ENCODE measurements at places on chromosomes 12 and 14. TPM values are rescaled to one million over a fixed set of nuclear protein-coding genes. Genes with fewer than 3 reads are reported as not detected.

The AMDHD1 gene
- total RNA-seq, result 0.71 TPM

DNA sequence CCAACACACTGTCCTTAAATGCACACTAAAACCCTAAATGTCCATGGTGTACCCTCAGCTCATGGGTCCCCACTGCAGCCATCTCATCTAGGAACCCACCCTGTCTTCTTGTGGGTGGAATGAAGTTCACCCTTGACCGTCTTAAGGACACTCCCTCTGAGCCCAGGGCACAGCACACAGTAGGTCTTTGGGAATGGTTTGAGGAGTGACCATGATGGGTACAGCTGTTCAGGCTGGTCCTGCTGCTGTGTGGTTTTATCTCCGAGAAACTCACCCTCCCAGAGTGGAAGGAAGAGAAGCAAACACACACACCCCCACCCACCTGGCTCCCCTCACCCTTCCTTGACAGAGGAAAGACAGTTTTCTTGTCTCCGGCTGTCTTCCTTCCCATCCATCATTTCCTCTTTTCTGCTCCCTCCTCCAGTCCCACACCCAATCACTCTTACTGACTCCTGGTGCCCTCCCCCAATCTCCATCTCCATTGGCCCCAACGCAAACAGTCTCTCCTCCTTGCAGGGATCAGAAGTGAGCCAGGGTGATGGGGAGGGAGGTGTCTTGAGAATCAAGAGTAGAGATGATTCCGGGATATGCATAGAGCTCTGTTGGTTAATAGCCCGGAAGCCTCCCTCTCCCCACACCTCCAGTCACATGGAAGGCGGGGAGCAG lies 105.9 kb upstream of the LHX5 start:
- DNase-seq, result no peak
- H3K4me3 ChIP-seq, result no peak overlapping the region
- no peaks in the 10 kb centered on the region for H3K4me1 ChIP-seq
- peaks cover 46% of the 10 kb centered on the region for H3K27me3 ChIP-seq
- no peak overlapping the region for H3K27ac ChIP-seq

GRCh38 chr12:1702713-1703112 lies 11.8 kb downstream of the ADIPOR2 start:
- no peak overlapping the region for H3K27ac ChIP-seq
- H3K4me1 ChIP-seq, result no peaks in the 10 kb centered on the region
- H3K36me3 ChIP-seq, result no peaks in the 10 kb centered on the region
- H3K27me3 ChIP-seq, result no peaks in the 10 kb centered on the region
- DNase-seq, result no peak
- no peak overlapping the region for H3K4me3 ChIP-seq

The SLC4A8 gene
- 0.16 TPM for total RNA-seq

GRCh38 chr14:61690982-61691381 lies 4.3 kb upstream of the HIF1A start:
- peaks cover 6% of the 10 kb centered on the region for H3K4me1 ChIP-seq
- no peaks in the 10 kb centered on the region for H3K36me3 ChIP-seq
- DNase-seq, result no peak
- no peak overlapping the region for H3K4me3 ChIP-seq

DNA sequence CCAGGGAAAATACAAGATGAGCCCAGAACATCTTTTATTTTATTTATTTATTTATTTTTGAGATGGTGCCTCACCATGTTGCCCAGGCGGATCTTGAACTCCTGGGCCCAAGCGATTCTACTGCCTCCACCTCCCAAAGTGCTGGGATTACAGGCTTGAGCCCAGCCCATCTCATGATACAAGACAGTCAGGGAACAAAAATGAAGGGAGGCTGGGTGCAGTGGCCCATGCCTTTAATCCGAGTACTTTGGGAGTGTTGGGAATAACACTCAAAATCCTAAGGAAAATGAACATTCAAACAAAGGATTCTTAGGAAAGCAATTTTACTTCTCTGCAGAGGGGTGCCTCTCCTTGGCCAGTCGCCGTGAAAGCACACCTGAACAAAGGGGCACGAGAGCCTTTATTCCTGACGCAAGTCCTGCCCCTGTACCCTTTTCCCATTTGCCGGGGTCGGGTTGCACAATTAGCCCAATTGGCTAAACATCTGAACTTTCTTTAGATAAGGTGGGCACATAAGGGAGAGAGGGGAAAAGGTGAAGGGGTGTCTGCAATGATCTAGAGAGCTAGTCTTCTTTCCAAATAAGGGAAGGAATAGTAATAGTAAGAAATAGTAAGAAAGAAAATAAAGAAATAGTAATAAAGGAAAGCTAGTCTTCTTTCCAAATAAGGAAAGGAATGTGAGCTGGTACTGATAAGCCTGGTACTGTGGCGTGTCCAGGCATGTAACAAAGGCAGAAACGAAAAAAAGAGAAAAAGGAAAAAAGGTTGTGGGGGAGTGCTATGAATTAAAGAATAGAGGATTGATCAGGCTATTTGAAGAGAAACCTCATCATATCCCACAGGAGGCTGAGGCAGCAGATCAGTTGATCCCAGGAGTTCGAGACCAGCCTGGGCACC lies 13.4 kb downstream of the NCAPD2 start:
- H3K36me3 ChIP-seq, result peaks cover 5% of the 10 kb centered on the region
- no peaks in the 10 kb centered on the region for H3K4me1 ChIP-seq
- H3K27me3 ChIP-seq, result no peaks in the 10 kb centered on the region
- no peak overlapping the region for H3K4me3 ChIP-seq

The CCDC91 gene
- 67.1 TPM for total RNA-seq

DNA sequence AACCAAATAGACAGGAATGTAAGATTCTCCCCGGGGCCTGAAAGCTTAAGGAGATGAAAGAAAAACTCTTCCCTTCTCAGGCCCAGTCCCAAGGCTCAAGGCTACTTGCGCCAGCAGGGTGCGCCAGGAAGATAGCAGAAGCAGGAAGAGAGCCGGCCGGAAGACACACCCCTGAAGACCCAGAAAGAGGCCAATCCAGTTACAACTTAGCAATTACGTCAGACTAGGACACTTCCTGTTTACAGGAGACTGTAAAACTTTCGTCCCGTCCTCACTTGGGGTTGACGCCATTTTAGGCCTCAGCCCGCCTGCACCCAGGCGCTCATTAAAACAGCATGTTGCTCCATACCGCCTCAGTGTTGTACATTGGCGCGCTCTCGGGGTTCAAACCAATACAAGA lies 9.4 kb downstream of the COX16 start:
- H3K36me3 ChIP-seq, result peaks cover 8% of the 10 kb centered on the region
- peaks cover 6% of the 10 kb centered on the region for H3K4me1 ChIP-seq
- H3K4me3 ChIP-seq, result no peak overlapping the region
- no peaks in the 10 kb centered on the region for H3K27me3 ChIP-seq
- no peak for DNase-seq

GRCh38 chr14:66249544-66249943 lies 236.6 kb upstream of the CCDC196 start:
- DNase-seq, result no peak
- H3K4me1 ChIP-seq, result no peaks in the 10 kb centered on the region
- no peak overlapping the region for H3K27ac ChIP-seq
- H3K36me3 ChIP-seq, result no peaks in the 10 kb centered on the region
- H3K27me3 ChIP-seq, result no peaks in the 10 kb centered on the region

- no peak overlapping the region for H3K4me3 ChIP-seq
- H3K27me3 ChIP-seq, result no peaks in the 10 kb centered on the region
- H3K36me3 ChIP-seq, result no peaks in the 10 kb centered on the region
- H3K27ac ChIP-seq, result no peak overlapping the region
- H3K4me1 ChIP-seq, result no peaks in the 10 kb centered on the region
- no peak for DNase-seq
These were observed 171.9 kb downstream of the PRKCH start for GRCh38 chr14:61493239-61493638.

- H3K4me1 ChIP-seq, result no peaks in the 10 kb centered on the region
- no peak for DNase-seq
- no peak overlapping the region for H3K4me3 ChIP-seq
- no peaks in the 10 kb centered on the region for H3K27me3 ChIP-seq
- H3K27ac ChIP-seq, result peak overlapping the region; percentile 4
These were observed 15.4 kb upstream of the HIGD1C start for GRCh38 chr12:50936821-50937530.

DNA sequence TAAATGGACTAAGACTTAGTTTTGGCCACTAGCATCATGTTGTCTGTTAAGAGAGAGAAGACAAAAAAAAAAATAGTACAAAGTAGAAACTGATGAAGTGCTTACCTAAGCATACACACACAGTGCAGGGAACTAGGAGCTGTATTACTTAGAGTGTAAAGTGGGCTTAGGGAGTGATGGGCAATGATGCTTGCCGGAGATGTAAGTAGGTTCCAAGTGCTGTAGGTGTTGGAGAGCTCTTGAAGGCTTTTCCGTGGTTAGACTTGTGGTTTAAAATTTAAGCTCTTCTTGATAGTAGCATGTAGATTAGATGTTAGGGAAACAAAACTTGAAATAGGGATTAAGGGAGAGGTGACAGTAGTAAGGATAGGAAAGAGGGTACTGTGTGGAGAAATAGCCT lies 34.7 kb downstream of the MIA2 start:
- no peaks in the 10 kb centered on the region for H3K36me3 ChIP-seq
- no peak overlapping the region for H3K27ac ChIP-seq
- H3K4me3 ChIP-seq, result peak overlapping the region; percentile 70
- DNase-seq, result no peak
- peaks cover 39% of the 10 kb centered on the region for H3K4me1 ChIP-seq

- H3K27me3 ChIP-seq, result no peaks in the 10 kb centered on the region
- peak overlapping the region; percentile 96 for H3K27ac ChIP-seq
- H3K36me3 ChIP-seq, result no peaks in the 10 kb centered on the region
- H3K4me3 ChIP-seq, result no peak overlapping the region
- peaks cover 44% of the 10 kb centered on the region for H3K4me1 ChIP-seq
These were observed 3.2 kb downstream of the C14orf132 start for GRCh38 chr14:96042248-96042930.

DNA sequence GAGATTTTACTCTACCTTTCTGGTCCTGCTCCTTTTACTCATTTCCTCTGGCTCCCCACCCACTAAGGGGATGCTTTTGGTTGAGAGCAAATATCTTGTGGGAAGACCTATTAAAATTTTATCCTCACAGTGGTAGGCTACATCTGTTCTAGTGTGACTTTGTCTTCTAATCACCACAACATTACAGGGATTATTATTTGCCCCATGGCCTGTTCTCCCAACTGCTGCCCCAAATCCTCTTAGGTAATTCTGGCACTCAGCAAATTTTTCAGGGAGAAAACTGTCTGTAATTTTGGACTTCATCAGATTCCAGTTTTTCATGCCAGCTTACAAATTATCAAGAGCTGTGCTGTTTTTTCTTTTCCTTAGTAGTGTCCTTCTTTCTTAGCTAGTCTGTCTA lies 172.3 kb downstream of the GPHN start:
- H3K36me3 ChIP-seq, result no peaks in the 10 kb centered on the region
- no peaks in the 10 kb centered on the region for H3K27me3 ChIP-seq
- no peak overlapping the region for H3K27ac ChIP-seq
- H3K4me3 ChIP-seq, result no peak overlapping the region
- no peak for DNase-seq

- no peaks in the 10 kb centered on the region for H3K27me3 ChIP-seq
- H3K36me3 ChIP-seq, result no peaks in the 10 kb centered on the region
- no peak overlapping the region for H3K27ac ChIP-seq
- DNase-seq, result no peak
- no peak overlapping the region for H3K4me3 ChIP-seq
These were observed 78.9 kb downstream of the DACT1 start for GRCh38 chr14:58716706-58717105.

The DAAM1 gene
- total RNA-seq, result 47.5 TPM

The ZDHHC22 gene
- total RNA-seq, result 1.1 TPM

GRCh38 chr14:51513281-51513680 lies 138.4 kb upstream of the FRMD6 start:
- H3K27ac ChIP-seq, result no peak overlapping the region
- no peaks in the 10 kb centered on the region for H3K27me3 ChIP-seq

DNA sequence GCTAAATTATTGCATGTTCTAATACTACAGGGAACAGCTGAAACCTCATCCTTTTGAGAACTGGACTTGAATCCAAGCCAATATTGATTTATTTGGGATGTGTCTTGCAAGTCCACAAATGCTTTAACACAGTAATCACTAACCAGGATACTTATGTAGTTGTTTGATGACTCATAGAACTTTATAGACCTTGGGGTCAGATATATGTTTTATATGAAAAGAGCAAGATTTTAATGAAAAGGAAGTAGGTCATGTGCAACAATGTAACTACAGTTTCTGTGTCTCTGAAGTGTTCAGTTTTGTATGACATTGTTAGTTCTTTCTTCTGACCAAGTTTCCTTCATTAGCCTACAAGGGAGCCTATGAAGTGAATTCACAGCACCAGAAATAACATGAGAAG lies 352.0 kb downstream of the ZFP36L1 start:
- peaks cover 36% of the 10 kb centered on the region for H3K4me1 ChIP-seq
- no peak overlapping the region for H3K4me3 ChIP-seq
- DNase-seq, result no peak
- no peak overlapping the region for H3K27ac ChIP-seq
